ENCODE measurements at places on chromosomes 3 and 15.
A peak's percentile ranks its signal among the peaks of the same experiment; 100 is the strongest.

- no peaks in the 10 kb centered on the region for H3K4me1 ChIP-seq
- H3K27me3 ChIP-seq = no peaks in the 10 kb centered on the region
- H3K36me3 ChIP-seq = peaks cover 3% of the 10 kb centered on the region
- DNase-seq = no peak
- no peak overlapping the region for H3K27ac ChIP-seq
- no peak overlapping the region for H3K4me3 ChIP-seq
These were observed 20.0 kb downstream of the PCCB start for GRCh38 chr3:136270179-136270578.

DNA sequence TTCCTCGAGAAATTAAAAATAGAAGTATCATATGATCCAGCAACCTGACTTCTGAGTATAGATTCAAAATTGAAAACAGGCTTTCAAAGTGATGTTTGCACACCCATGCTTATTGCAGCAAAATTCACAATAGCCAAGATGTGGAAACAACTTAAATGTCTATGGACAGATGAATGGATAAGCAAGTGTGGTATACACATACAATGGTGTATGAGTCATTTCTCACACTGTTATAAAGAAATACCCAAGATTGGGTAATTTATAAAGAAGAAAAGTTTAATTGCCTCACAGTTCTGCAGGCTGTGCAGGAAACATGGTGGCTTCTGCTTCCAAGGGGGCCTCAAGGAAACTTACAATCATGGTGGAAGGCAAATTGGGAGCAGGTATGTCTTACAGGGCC is 100.8 kb downstream of the KLF13 start:
- H3K36me3 ChIP-seq = no peaks in the 10 kb centered on the region
- no peak for DNase-seq
- H3K4me1 ChIP-seq = no peaks in the 10 kb centered on the region
- no peak overlapping the region for H3K4me3 ChIP-seq
- H3K27ac ChIP-seq = no peak overlapping the region

GRCh38 chr15:58201516-58201915 is 63.3 kb downstream of the AQP9 start:
- no peak for DNase-seq
- no peaks in the 10 kb centered on the region for H3K27me3 ChIP-seq
- no peak overlapping the region for H3K4me3 ChIP-seq
- H3K4me1 ChIP-seq = no peaks in the 10 kb centered on the region
- H3K27ac ChIP-seq = no peak overlapping the region
- no peaks in the 10 kb centered on the region for H3K36me3 ChIP-seq

- no peaks in the 10 kb centered on the region for H3K4me1 ChIP-seq
- no peaks in the 10 kb centered on the region for H3K27me3 ChIP-seq
- no peaks in the 10 kb centered on the region for H3K36me3 ChIP-seq
- no peak overlapping the region for H3K4me3 ChIP-seq
These were observed 267.7 kb downstream of the PTPRG start for GRCh38 chr3:61828880-61829721.

DNA sequence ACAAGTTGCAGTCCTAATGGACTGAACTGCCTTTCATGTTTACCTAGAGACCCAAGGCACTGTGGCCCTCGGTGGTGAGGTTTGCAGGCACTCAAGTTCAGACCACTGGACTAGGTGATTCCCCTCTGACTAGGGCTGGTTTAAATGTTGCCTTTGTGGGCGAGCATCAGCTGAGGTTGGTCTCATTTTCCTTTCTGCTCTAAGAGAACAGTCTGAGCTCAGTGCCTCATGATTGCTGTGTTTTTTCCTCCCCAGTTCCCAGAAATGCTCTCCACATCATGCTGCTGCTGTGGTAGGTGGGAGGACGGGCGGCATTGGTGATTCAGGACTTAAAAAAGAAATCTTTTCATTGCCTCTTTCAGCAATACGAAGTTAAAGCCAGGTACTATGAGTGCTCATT is 237.2 kb downstream of the MBNL1 start:
- H3K27ac ChIP-seq = no peak overlapping the region
- H3K36me3 ChIP-seq = no peaks in the 10 kb centered on the region
- H3K4me1 ChIP-seq = no peaks in the 10 kb centered on the region
- H3K4me3 ChIP-seq = no peak overlapping the region

DNA sequence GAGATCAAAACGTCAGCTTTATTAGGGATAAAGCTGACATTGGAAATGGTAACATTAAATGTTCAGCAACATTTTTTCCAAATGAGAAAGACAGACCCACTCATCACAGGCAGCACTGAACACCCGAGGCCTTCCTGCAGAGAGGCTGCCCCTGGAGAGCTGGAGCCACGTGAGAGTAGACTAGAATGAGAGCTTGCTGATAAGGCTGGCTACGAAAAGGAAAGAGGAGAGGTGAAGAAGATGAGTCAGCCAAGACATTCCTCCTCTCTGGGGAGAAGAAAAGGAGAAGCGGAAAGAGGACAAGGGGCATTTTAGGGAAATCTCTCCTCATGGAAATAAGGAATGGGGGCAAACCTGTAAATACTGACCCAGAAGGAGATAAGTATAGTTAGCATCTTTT is 7.3 kb downstream of the CYP19A1 start:
- H3K4me1 ChIP-seq = no peaks in the 10 kb centered on the region
- H3K36me3 ChIP-seq = no peaks in the 10 kb centered on the region
- no peaks in the 10 kb centered on the region for H3K27me3 ChIP-seq
- H3K27ac ChIP-seq = no peak overlapping the region
- DNase-seq = no peak

GRCh38 chr15:73856458-73857192 is 16.7 kb upstream of the TBC1D21 start:
- H3K27ac ChIP-seq = no peak overlapping the region
- no peaks in the 10 kb centered on the region for H3K4me1 ChIP-seq
- no peak overlapping the region for H3K4me3 ChIP-seq
- H3K27me3 ChIP-seq = peaks cover 13% of the 10 kb centered on the region
- H3K36me3 ChIP-seq = no peaks in the 10 kb centered on the region

- H3K4me3 ChIP-seq = peak overlapping the region; percentile 36
- peak overlapping the region; percentile 77 for H3K27ac ChIP-seq
- H3K36me3 ChIP-seq = no peaks in the 10 kb centered on the region
- peaks cover 34% of the 10 kb centered on the region for H3K4me1 ChIP-seq
These were observed 123.2 kb upstream of the BNIP2 start for GRCh38 chr15:59812250-59812870.

- H3K4me1 ChIP-seq = no peaks in the 10 kb centered on the region
- H3K4me3 ChIP-seq = no peak overlapping the region
- H3K36me3 ChIP-seq = peaks cover 67% of the 10 kb centered on the region
- DNase-seq = no peak
These were observed 10.7 kb downstream of the KIF23 start for GRCh38 chr15:69424748-69425413.

GRCh38 chr15:95624616-95625361 is 705.7 kb upstream of the NR2F2 start:
- H3K27me3 ChIP-seq = peaks cover 2% of the 10 kb centered on the region
- no peak for DNase-seq
- H3K4me3 ChIP-seq = no peak overlapping the region
- no peaks in the 10 kb centered on the region for H3K4me1 ChIP-seq
- H3K27ac ChIP-seq = no peak overlapping the region

DNA sequence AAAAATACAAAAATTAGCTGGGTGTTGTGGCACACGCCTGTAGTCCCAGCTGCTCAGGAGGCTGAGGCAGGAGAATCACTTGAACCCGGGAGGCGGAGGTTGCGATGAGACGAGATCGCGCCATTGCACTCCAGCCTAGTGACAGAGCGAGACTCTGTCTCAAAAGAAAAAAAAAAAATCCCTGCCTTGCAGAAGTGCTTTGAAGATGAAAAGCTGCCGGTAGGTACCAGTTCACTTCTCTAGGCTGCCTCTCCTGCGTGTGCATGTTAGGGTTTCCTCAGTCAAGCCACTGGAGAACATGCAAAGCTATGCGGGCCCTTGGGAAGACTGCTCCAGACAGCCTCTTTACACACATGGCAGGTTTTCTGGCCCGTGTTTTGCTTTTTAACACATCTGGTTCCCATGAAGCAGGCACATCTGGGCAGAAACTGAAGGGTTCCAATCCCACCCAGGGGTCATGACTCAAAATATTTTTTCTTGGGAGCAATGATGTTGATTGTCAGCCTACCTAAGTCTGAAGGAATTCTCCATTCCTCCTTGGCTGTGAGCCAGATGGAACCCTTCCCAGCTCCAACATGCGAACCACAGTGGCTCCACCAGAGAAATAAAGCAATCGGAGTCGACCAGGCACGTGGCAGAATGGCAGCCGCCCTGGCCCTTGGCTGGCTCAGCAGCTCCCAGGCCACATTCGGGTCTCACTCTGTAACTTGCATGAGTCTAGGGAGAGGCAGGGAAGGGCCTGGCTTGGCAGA is 29.6 kb downstream of the MGLL start:
- H3K4me1 ChIP-seq = peaks cover 4% of the 10 kb centered on the region
- no peak overlapping the region for H3K27ac ChIP-seq
- DNase-seq = peak; percentile 40
- no peaks in the 10 kb centered on the region for H3K27me3 ChIP-seq

- H3K27ac ChIP-seq = peak within 1 kb of the TSS; percentile 90
- H3K4me3 ChIP-seq = peak within 1 kb of the TSS; percentile 52
- peaks cover 12% of the 10 kb centered on the region for H3K4me1 ChIP-seq
These were observed at the start of gene CD96 for GRCh38 chr3:111541911-111542483. Gene CD96, plus strand, starts transcription at chr3:111542197. Its CDS starts 52 bp downstream, at chr3:111542249.

DNA sequence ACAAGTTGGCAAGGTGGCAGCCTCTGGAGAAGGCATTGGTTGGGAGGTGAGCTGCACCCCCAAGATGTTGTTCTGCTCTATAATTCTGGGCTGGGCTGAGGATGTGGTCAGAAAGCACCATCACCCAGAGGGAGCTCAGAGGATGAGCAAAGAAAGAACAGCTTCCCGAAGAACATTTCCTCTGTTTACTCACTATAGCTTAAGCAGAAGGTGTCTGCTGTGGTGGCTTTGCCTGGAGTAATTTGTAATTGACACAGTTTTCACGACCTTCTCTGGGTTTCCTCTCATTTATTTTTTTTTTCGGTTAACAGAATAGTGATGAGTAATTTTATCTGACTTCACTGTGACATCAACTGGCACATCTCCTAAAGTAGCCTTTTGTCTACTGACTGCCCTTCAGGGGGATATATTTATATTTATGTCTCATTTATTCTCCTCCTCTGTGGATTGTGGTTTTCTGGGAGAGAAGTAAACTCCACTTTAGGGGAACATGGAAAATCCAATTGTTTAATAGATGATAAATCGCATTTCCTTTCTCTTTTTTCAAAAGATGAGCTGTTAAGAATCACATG is 49.5 kb upstream of the ABHD17C start:
- H3K36me3 ChIP-seq = no peaks in the 10 kb centered on the region
- DNase-seq = no peak

DNA sequence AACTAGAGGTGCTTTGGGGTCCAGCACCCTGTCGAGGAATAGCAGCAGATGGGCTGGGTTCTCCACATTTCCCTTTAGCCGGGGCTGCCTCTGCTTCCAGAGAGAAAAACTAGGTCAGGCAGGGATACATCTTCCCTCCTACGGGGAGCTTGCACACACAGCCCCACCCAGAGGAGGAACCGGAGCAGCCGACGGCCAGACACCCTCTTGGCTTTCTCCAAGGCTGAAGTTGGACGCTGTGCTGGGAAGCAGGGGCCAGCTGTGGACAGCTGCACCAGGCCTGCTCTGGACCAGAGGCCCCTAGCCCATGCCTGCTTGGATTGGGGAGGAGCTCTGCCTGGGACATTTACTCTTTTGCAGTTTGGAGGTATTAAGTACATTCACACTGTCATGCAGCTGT is 44.7 kb upstream of the NR2C2 start:
- H3K27ac ChIP-seq = no peak overlapping the region
- H3K4me1 ChIP-seq = no peaks in the 10 kb centered on the region
- H3K4me3 ChIP-seq = no peak overlapping the region
- H3K27me3 ChIP-seq = no peaks in the 10 kb centered on the region
- no peak for DNase-seq

DNA sequence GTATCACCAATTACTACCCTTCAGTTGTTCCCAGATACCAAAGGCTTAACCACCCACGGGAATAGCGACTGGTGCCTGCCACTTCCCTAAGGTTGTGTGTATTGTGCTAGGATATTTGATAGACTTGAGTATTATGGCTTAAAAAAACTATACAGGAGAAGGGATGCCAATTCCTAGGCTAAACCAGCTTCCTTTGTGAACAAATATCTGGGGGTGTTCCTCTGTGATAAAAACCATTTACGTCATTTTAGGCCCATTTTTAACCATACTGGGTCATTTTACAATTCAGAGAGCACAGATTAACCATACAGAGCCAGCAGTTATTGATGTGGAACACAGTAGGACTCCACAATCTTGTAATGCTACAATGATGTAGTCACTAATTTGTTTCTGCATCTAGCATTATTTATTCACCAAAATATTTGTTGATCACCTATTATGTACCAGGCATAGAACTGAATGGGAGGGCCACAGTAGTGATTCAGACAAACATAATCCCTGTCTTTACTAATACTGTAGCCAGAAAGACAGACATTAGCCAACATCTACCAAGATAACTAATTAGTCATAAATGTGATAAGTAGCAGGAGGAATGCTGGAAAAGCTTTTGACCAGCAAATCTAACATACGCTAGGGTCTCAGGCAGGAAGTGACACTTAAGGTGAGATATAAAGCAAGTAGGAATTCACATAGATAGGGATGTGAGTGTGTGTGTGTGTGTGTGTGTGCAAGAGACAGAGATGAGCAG is 184.8 kb downstream of the MECOM start:
- no peaks in the 10 kb centered on the region for H3K4me1 ChIP-seq
- H3K27me3 ChIP-seq = no peaks in the 10 kb centered on the region
- no peak for DNase-seq
- no peak overlapping the region for H3K4me3 ChIP-seq
- no peak overlapping the region for H3K27ac ChIP-seq
- H3K36me3 ChIP-seq = no peaks in the 10 kb centered on the region
